Stimulated activated CD4-positive, alpha-beta T cell treated with anti-CD3 and anti-CD28 coated beads, Interleukin-15, amount 100 ng/mL, for 1 hour (primary cell): ENCODE measurements at places on chromosomes 2 and 18.

- no peak for DNase-seq
These were observed 296.1 kb downstream of the OSR1 start for GRCh38 chr2:19062370-19062769.

DNA sequence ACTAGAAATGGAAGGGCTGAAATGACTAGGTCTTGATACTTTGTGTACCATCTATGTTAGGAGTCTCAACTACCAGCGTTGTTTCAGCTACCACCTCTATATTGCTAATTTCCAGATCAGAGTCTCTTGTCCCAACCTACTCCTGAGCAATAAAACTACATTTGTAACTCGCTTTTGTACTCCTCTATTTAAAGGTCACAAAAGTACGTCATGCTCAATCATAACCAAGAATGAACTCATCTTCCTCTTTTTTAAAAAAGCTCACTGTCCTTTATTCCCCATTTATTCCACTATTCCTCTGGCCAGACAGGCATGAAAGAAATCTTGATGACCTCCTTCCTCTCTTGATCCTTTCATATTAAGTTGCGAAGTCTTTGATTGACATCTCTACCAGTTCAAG lies 11.2 kb upstream of the MATN3 start:
- DNase-seq: no peak

DNA sequence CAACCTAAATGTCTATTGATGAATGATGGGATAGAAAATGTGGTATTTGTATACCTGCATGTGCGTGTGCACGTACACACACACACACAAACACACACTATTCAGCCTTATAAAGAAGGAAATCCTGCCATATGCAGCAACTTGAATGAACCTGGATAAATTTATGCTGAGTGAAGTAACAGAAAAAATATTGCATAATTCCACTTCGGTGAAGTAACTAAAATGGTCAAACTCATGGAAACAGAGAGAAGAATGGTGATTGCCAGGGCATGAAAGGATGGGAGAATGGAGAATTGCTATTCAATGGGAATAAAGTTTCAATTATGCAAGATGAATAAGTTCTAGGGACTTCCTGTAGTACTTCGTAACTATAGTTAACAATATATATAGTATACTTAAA lies 95.5 kb upstream of the SCN1A start:
- no peak for DNase-seq

DNA sequence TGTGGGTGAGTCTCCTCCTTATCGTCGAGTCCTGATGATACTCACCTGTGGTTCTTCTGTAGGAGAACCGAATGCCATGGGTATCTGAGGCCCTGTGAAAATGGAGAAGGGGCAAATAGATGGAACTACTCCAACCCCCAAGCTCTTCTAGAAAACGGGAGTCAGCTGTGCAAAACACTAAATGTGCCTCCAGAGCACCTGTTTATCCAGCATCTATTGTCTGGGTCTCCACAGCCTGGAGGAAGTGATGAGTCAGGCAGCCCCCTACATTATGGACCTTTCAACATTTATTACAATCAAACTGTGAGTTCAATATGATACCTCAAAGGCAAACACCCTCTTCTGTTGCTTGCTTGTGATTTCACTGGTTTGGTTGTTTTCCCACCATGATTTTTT lies 9.8 kb upstream of the LRRFIP1 start:
- DNase-seq: no peak

- no peak for DNase-seq
These were observed 56.9 kb downstream of the COMMD1 start for GRCh38 chr2:61962095-61962984.

GRCh38 chr2:224922142-224922727 lies 120.0 kb downstream of the DOCK10 start:
- DNase-seq: no peak

- DNase-seq: no peak
These were observed 3.6 kb downstream of the GNLY start for GRCh38 chr2:85697716-85698115.

GRCh38 chr2:132656266-132656975 lies 13.6 kb downstream of the LYPD1 start:
- no peak for DNase-seq

- no peak for DNase-seq
These were observed 240.6 kb upstream of the CXCR4 start for GRCh38 chr2:136358576-136358975.

- no peak for DNase-seq
These were observed 24.9 kb upstream of the RAB10 start for GRCh38 chr2:26008851-26009566.

DNA sequence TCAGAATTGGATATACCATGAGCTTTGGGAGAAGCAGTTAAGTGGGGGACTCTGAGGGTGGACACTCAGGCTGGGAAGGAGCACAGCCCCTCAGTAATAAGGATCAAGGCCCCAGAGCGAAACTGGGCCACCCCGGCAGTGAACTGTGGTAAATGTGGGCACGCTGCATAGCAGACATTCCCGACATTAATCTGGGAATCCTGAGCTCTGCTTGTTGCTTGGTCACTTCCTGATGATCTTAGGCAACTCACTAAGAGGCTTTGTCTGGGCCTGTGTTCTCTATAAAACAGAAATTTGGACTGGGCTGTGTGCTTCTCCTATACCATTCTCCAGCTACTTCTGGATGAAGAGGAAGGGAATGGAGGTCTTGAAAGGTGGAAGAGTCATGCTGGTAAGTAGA lies 4.8 kb downstream of the TGFBRAP1 start:
- DNase-seq: no peak

- DNase-seq: no peak
These were observed 194.7 kb downstream of the UXS1 start for GRCh38 chr2:105999211-105999989.

- DNase-seq: no peak
These were observed 19.7 kb downstream of the CLUL1 start for GRCh38 chr18:616380-616995.

DNA sequence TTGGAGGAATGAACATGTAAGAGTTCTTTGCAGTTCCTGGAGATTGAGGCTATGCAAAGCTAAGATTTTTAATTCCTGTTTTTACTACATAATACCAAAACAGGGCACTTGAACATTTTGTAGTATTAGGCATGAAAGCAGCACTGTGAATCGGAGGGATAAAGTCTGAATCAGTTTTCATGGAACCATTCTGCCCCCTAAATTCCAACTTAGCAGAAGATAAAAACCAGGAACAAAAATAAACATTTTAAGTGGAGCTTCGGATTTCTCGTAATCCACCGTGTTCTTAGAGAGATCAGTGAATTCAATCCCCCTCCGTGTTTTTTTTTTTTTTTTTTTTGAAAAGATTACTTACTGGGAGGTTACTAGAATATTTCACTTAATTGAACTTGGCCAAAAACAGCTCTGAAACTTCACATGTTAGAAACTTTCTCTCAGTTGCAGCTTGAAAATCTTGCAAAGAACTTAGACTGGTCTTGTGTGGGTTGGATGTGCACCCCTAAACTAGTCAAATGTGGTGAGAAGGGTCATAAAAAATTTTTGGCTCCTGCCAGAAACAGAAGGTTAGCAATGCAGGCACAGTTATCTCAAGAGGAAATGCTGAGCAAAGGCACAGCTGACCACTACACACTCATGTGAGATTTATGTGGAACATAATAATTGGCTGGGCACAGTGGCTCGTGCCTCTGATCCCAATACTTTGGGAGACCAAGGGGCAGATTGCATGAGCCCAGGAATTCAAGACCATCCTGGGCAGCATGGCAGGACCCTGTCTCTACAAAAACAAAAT lies 145.4 kb upstream of the RNF152 start:
- no peak for DNase-seq

DNA sequence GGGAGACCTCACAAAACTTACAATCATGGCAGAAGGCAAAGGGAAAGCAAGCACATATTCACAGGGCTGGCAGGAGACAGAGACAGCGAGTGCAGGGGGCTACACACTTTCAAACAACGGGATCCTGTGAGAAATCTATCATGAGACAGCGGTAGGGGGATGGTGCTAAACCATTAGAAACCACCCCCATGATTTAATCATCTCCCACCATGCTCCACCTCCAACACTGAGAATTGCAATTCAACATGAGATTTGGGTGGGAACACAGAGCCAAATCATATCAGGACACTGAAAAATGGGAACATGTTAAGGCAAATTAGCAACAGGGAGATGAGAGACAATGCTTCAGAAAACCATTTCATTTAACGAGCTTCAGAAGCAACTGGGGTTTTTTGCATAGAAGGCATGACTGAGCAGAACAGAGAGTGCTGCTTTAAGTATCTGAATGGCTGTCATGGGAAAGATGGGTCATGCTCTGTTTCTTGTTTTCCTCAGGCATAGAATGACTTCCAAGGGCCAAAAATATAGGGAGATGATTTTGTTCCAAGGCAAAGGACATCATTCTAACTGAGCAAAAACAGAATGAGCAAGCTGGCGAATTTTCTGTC lies 100.8 kb upstream of the MAP2 start:
- DNase-seq: no peak

- no peak for DNase-seq
These were observed 19.0 kb downstream of the RHOB start for GRCh38 chr2:20465716-20466394.

DNA sequence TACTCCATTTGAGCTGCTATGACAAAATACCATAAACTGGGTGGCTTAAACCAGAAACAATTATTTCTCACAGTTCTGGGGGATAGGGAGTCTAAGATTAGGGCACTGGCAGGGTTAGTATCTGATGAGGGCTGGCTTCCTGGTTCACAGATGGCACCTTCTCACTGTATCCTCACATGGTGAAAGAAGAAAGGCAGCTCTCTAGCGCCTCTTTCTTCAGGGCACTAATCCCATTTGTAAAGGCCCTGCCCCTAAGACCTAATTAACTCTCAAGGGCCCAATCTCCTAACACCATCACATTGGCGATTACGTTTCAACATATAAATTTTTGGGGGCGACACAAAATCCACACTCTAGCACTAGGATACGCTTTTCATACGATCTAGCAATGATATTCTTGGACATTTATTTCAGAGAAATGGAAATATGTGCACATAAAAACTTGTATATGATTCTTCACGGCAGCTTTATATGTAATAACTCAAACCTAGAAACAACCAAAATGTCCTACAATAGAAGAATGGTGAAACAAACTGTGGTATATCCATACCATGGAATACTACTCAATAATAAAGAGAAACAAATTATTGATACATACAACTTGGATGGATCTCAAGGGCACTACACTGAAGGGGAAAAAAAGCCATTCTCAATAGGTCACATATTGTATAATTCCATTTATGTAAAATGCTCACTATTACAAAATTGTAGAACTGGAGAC lies 111.0 kb downstream of the BCL2L11 start:
- DNase-seq: no peak

GRCh38 chr2:62831729-62832128 lies 126.2 kb downstream of the EHBP1 start:
- no peak for DNase-seq

- DNase-seq: no peak
These were observed 4.6 kb downstream of the NEU2 start for GRCh38 chr2:233037078-233037477.

GRCh38 chr18:27017901-27018500 lies 152.5 kb upstream of the AQP4 start:
- no peak for DNase-seq
